NCI-H187 treated with DMSO at 0.1 percent for 48 hours (cell line): ENCODE measurements at places on chromosomes 13 and 19.

DNA sequence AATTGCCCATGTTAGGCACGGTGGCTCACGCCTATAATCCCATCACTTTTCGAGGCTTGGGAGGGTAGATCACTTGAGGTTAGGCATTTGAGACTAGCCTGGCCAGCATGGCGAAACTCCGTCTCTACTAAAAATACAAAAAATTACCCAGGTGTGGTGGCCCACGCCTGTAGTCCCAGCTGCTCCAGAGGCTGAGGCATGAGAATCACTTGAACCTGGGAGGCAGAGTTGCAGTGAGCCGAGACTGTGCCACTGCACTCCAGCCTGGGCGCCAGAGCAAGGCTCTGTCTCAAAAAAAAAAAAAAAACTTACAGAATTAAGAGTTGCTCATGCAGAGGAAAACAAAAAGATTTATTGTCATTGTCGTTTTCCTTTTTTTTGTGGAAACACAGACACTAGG, 3.4 kb upstream of the PSMC4 start:
- DNase-seq: no peak

GRCh38 chr13:97130190-97130589, 91.9 kb upstream of the MBNL2 start:
- DNase-seq: peak; percentile 10

DNA sequence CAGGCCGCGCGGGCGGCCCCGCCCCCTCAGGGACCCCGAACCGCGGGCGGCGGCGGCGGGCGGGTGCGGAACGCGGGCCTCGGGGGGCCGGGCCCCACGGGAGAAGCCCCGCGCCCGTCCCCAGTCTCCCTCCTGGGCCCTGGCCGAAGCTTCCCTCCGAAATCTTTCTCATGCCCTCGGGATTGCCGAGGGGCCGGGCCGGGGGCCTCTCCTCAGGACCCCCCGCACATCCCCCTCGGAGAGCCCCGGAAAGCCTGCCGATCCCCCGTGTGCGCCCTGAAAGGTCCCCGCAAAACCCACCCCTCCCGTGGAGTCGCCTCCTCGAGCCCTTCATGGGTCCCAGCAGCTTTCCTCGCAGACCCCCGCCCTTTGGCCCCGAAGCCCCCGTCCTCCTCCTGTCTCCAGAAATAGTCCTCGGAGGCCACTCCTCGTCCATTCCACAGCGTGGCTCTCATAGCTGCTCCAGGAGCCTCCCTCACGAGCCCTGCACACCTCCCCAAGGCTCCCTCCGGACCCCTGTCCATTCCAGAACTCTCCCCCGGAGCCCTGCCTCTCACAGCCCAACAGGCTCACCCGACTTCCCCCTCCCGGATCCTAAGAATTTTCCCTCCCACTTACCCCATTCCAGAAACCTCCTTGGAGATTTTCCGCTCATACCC, 555 bp downstream of the SAMD4B start:
- DNase-seq: no peak

- no peak for DNase-seq
Measured at GRCh38 chr19:48445256-48445605, 552 bp upstream of the GRWD1 start.

DNA sequence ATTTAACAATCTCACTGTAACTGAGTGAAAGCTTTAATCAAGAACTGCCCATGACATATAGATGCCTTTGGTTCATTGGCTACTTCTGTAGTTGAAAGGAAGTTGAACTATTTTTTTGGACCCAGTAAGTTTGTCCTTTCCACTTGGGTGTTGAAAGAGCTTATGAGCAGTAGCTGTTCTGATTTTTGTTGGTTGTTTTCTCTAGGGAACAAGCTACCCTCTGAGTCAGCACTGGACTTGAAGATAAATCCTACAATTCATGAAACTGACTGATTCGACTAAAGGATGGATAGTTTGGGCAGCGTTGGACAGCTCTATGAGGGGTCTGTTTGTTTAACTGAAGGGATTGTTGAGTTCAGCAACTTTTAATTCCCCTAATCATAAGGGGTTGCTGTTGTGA, 101.0 kb downstream of the PAN3 start:
- DNase-seq: no peak

- no peak for DNase-seq
Measured at GRCh38 chr19:45954156-45954555, 19.5 kb downstream of the NOVA2 start.

- DNase-seq: no peak
Measured at GRCh38 chr19:37572203-37572602, 22.4 kb downstream of the ZNF571 start.

- no peak for DNase-seq
Measured at GRCh38 chr19:54281007-54281728, at the start of gene LILRB2. Gene LILRB2 (minus strand): TSS chr19:54281110. CDS start chr19:54280496, 614 bp downstream.

GRCh38 chr13:106701771-106702341, 133.9 kb upstream of the ARGLU1 start:
- no peak for DNase-seq

DNA sequence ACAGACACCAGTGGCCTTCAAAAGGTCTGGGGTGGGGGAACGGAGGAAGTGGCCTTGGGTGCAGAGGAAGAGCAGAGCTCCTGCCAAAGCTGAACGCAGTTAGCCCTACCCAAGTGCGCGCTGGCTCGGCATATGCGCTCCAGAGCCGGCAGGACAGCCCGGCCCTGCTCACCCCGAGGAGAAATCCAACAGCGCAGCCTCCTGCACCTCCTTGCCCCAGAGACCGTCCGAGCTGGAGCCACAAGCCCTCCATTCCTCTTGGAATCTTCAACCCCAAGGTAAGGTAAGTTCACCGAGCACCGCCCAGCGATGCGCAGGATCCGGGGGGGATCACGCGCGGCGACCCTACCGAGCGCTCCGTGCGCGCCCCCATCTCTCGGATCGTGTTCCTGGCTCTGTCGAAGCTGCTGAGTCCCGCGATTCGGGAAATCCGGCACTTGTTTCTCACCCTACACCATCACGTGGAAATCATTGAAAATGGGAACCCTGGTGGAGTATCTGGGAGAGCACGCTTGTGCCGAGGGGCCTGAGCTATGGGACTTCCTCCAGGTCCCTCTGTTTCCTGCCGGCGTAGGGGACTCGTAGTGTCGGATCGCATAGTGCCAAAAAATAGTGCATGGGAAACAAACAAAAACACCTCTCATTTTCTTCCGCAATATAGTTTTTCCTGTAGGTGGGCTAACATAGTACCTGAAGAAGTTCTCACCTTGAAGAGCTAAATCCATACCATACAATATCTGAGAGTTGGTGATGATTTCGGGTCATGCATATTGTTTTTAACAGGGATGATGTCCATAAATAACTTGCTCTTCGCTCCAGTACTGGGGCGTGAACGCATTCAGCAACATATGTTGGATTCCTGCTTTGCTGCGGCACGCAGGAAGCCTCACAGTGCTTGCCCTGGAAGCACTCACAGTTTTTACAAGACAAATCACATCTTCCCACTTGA, 9.3 kb downstream of the PDX1 start:
- no peak for DNase-seq

- peak; percentile 16 for DNase-seq
Measured at GRCh38 chr13:113951246-113951999, 22.5 kb downstream of the C13orf46 start.
